ENCODE measurements at places on chromosomes 13 and 19. TPM values are rescaled to one million over a fixed set of nuclear protein-coding genes. Genes with fewer than 3 reads are reported as not detected.

Gene TIMM44
- total RNA-seq: 114 TPM

Gene ILF3
- total RNA-seq: 787 TPM

Gene KLK3
- total RNA-seq: not detected

Gene ZNF211
- 12.9 TPM for total RNA-seq

Gene ZNF763
- total RNA-seq: 0.77 TPM

Gene IGFLR1
- total RNA-seq: 2.9 TPM

Gene OR7D2
- 0.48 TPM for total RNA-seq

Gene MCEMP1
- not detected for total RNA-seq

Gene CDX2
- not detected for total RNA-seq

Gene COMP
- total RNA-seq: not detected

Gene ARMC6
- total RNA-seq: 66.5 TPM

Gene CGB1
- not detected for total RNA-seq

Gene KIR2DL4
- total RNA-seq: not detected

Gene PROSER3
- total RNA-seq: 29.1 TPM

Measured in H9 (cell line).